ENCODE measurements at places on chromosomes 2 and 18. TPM values are rescaled to one million over a fixed set of nuclear protein-coding genes. Genes with fewer than 3 reads are reported as not detected.

Gene TMEFF2
- total RNA-seq, result 36.0 TPM

Gene ROCK2
- 91.4 TPM for total RNA-seq

Gene LRRC30
- not detected for total RNA-seq

Gene CCDC88A
- 781 TPM for total RNA-seq
